Caco-2 (cell line): ENCODE measurements at places on chromosomes 16 and 17.

DNA sequence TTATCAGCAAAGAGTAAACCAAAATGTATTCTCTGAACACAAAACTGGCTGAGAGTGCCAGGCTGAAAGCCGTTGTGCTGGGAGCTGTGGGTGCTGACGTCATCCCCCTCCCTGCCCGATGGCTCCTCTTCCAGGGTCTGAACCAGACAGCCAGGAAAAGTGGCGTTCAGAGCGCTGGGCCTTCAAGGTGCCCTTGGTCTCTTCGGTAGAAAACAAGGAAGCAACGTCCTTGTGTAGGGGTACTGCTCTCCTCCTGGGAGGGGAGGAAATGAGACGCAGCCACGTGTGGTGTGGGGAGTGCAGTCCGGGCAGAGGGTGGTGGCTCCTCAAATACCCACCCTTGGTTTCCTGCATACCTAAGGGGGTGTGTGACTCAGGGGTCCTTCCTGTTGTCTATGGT, 394.7 kb downstream of the SEC14L1 start:
- DNase-seq, result no peak

- no peak for DNase-seq
These were observed 4.5 kb downstream of the PRSS27 start for GRCh38 chr16:2715519-2715918.

DNA sequence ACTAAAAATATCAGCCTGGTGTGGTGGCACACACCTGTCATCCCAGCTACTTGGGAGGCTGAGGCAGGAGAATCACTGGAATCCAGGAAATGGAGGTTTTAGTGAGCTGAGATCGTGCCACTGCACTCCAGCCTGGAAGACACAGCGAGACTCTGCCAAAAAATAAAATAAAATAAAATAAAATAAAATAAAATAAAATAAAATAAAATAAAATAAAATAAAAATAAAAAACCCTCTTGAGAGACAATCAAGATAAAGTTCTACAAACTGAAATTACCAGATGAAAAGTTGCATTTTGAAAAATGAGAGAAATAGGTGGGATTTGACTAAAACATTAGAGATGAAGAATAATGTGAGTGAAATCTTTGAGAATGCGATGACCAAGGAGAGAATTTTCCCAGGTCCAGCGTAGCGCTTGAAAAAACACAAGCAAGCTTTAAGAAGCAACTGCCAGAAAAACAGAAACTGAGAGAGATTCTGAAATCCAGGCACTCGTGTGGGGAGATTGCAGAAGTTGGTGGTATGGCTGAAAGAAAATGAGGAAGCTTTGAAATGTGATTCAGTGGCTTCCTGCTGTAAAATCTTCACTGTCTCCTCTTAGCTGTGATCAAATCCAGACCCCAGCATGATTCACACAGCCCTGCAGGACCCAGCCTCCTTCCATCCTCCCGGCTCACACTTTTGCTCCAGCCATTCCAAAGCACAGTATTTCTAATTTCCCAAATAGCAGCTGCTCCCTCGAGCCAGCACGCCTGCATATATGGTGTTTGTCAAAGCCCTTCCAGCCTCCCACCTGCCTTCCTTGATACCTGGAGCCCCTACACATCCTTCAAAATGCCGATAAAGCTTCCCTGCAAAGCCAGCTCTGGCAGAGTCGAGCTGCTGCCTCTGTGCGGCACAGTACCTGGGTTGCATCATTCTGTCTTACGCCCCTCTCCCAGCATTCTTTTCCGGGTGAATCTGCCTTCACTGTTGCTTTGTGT, 8.2 kb upstream of the CD300E start:
- DNase-seq, result no peak

DNA sequence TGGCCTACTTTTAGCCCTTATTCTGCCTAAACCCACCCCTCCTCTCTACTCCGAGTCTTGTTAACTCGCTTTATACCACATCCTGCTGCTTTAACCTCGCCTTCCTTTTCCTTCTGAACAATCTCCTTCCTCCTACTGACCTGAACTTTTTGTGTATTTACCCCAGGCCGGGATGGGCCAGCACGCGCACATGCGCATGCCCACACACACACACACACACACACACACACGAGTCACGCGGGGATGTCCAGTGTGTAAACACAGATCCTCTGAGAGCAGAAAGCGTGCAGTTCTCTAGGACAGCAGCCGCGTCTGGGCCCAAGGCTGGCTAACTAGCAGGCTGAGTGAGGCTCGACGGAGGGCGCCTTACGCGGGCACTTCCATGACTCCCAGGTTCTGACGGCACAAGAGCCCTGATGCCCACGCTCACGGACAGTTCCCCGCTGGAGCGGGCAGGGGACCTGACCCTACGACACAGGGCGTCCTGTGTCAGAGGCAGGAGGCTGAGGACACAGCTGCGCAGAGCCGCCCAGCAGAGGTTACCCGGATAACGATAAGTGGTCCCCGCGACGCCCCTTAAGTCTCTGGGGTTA, 610 bp downstream of the PIK3R5 start:
- DNase-seq, result no peak

GRCh38 chr17:2876467-2876866, 80.2 kb downstream of the RAP1GAP2 start:
- DNase-seq, result peak; percentile 82

- no peak for DNase-seq
These were observed 7.1 kb upstream of the BAIAP2 start for GRCh38 chr17:81027591-81028505.

DNA sequence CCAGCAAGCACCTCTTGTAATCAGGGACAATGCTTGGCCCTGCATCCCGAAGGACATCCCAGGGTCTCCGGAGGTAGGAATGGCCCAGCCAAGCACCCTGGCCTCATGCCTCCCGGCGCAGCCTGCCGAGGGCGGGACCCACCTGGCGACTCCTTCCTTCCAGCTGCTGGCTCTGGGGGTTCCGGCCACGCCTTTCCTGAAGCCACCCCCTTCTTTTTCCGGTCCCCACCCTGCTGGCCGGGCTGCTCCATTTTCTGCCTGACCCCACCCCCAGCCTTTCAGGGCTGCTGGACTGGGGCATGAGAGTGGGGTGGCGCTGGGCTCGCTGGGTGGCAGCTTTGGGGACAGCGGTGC, 22.5 kb upstream of the CIBAR2 start:
- DNase-seq, result no peak

GRCh38 chr16:80693553-80693952, 110.8 kb downstream of the CDYL2 start:
- DNase-seq, result no peak

- no peak for DNase-seq
These were observed 9.1 kb downstream of the CA4 start for GRCh38 chr17:60158751-60159478.

- DNase-seq, result no peak
These were observed 12.1 kb downstream of the HS3ST3A1 start for GRCh38 chr17:13589658-13590057.

DNA sequence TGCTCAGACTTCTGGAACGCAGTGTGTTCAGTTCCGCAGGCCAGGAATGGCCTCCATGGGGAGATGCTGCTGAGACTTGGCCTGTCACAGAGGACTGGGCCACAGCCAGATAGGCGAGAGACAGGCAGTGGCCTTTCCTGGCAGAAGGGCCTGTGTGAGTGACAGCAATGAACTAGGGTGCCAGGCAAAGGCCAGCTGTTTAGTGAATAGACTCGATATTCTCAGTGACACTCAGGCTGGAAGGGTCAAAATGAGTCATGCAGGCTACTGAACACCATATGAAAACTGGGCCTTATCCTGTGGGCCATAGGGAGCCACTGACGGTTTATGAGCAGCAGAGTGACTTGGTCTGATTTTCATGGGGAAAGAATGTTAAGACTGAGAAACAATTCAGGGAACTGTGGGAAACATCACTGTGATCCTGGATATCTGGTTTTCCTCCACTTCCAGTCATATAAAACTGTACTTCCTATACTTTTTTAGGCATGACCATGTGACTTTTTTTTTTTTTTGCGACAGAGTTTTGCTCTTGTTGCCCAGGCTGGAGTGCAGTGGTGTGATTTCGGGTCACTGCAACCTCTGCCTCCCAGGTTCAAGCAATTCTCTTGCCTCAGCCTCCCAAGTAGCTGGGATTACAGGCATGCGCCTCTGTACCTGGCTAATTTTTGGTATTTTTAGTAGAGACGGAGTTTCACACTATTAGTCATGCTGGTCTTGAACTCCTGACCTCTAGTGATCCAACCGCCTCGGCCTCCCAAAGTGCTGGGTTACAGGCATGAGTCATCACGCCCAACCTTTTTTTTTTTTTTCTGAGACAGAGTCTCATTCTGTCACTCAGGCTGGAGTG, 5.2 kb upstream of the NUBP1 start:
- DNase-seq, result peak; percentile 33
